Mucosa of descending colon (tissue), 3 donors: ENCODE measurements at places on chromosomes 16 and 17. TPM values are rescaled to one million over a fixed set of nuclear protein-coding genes. Genes with fewer than 3 reads are reported as not detected.
A peak's percentile ranks its signal among the peaks of the same experiment; 100 is the strongest.

The LLGL2 gene
- total RNA-seq: 269 TPM

DNA sequence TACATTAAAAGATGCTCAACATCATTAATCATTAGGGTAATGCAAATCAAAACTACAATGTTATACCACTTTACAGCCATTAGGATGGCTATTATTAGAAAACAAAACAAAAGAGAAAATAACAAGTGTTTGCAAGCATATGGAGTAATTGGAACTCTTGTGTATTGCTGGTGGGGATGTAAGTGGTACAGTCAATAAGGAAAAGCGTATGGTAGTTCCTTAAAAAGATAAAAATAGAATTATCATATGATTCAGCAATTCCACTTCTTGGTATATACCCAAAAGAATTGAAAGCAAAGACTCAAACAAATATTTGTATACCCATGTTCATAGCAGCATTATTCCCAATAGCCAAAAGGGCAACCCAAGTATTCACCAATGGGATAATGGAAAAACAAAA is 1.4 kb upstream of the CAPNS2 start:
- DNase-seq: no peak

DNA sequence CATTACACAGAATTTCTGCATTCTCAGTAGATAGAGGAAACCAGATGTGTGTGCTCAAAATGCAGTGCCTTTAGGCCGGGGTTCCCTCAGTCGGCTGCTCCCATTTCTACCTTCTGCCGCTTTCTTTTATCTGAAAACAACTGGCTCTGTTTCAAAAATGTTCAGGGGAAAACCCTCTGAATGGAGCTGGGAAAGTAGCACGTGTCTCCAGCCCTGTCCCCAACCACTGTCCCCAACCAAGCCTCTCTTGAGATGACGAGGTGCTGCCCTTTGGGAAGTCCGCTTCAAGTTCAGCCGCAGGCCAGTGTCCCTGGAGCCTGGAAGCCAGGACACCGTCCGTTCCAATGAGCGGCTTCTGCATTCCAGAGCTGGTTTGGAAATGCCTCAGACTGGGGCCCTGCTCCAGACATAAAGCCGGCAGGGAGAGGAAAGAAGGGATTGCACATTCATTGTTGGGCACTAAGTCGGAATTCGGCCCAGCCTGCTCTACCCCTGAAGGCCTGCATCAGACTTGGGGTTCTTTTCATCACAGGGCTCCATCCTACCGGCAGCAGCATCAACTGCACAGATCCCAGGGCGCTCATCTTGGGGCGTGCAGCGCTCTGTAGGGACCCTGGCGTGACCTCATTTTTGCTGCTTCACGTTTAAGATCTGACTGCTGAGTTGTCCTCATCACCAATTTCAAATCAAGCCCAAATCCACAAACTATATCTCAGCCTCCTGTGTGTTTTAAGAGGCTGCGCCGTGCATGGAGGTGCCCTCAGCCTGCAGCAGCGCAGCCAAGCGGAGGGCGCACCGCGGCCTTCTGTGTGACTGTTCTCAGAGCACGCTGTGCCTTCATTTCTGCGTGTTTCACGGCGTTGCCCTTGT is 111.3 kb downstream of the BANP start:
- no peak for DNase-seq

The NTN3 gene
- not detected for total RNA-seq

GRCh38 chr16:1979271-1980029 is 1.8 kb downstream of the NOXO1 start:
- peak; percentile 93 for DNase-seq

DNA sequence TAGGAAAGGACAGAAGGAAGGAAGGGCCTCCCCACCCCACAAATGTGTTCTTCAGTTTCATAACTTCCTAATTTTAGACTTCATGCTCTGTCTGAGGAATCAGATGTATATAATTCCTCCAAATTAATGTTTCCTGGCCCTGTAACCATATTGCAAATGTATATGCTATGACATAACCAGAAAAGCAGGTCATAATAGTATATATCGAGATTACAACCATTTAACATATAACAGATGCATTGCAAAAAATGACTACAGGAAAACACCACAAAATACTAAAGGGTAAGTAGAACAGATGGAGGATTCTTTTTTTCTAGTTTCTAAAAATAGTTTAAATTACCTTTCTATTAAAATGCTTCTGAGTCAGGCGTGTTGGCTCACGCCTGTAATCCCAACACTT is 3.1 kb upstream of the EXOC7 start:
- DNase-seq: no peak

DNA sequence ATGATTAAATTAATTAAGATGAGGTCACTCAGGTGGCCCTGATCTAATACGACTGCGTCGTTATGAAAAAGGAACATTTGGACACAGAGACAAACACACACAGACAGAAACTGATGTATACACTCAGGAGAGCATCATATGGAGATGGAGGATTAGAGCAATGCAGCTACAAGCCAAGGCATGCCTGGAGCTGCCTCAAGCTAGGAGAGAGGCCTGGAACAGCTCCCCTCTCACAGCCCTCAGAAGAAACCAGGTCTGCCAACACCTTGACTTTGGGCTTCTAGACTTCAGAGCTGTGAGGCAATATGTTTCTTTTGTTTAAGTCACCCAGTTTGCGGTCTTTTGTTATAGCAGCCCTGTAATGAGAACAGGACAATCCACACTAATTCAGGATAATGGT is 318.9 kb downstream of the HS3ST3B1 start:
- no peak for DNase-seq

The GPT2 gene
- 20.8 TPM for total RNA-seq

DNA sequence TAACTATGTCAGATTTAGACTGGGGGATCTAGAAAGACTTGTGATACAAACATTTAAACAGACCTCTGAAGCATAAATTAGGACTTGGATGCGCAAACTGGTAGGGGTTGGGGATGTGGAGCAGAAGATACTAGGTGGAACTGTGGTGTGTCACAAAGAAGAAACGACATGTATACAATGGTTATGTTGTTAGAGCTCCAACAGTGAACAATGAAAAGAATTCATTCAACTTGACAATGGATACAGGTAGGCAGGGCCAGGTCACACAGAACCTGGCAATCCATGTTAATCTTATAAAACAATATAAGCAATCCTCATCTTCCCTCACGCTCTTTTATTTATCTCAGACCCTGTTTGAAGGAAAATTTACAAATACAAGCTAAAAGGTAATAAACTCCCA is 102.0 kb downstream of the CDC27 start:
- DNase-seq: no peak

- DNase-seq: peak; percentile 83
These were observed 21.1 kb downstream of the ANKRD40 start for GRCh38 chr17:50686494-50687199.

GRCh38 chr17:21149621-21150020 is 22.9 kb downstream of the DHRS7B start:
- no peak for DNase-seq

DNA sequence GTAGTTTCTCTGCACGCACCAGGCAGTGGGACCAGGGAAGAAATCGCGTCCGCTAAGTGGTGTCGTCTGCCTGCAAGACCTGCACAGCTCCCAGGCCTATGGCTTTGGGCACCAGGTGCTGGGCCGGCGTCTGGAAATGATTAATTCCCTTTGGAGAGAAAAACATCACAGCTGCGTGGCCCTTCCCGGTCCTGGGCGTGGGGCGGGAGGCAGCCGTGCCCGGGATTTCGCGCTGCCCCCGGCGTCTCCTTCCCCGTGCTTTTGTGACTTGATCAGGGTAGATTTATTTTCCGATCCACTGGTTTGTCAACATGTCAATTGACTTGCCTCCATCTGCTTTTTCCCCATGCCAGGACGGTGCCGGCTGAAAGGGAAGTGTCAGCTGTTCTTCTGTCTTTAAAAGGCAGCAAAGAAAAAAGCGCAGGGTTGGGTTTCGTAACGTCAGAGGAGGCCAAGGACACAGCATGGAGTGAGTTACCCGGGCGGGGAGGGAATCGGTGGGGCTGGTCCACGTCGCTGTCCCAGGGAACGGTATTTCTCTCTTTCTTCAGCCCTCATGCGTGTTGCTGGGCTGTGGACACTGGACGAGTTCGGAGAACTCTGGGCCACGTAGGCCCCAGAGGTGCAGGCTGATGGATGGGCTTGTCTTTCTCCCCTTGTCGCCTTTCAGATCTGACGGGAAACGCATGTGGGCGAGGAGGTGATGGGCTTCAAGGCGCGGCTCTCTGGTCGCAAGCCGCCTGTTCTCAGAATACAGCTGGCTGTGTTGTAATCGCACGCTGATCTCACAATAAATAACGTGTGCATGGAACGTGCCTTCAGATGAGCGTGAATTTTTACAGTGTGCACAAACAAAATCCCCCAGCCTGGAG is 188.1 kb upstream of the ZNF469 start:
- no peak for DNase-seq

GRCh38 chr17:59607061-59607460 is 12.6 kb upstream of the CLTC start:
- DNase-seq: no peak

DNA sequence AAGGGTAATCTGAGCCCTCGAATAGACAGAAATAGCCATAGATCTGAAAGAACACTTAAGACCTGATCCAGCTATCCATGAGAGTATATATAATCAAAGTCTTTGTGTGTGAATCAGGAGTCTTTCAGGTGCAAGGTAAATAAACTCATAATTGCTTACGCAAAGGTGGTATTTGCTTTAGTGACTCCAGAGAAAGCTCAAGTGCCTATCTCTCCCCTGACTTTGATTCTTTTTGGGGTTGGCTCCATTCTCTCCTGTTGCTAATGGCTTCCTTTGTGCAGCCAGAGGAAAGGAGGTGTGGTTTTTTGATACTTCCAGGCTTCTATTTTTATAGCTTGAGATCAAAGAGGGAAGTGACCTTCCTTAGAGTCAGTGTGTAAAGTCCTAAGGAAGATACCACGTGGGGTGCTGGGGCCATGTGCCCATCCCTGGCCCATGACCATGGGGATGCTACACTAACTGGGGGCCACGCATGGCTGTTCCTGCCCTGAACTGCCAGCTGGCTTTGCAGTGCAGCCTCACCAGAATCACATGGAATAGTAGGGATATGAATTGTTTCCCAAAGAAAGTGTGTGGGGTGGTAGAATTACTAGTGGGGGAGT is 45.8 kb downstream of the TENT4B start:
- peak; percentile 39 for DNase-seq

DNA sequence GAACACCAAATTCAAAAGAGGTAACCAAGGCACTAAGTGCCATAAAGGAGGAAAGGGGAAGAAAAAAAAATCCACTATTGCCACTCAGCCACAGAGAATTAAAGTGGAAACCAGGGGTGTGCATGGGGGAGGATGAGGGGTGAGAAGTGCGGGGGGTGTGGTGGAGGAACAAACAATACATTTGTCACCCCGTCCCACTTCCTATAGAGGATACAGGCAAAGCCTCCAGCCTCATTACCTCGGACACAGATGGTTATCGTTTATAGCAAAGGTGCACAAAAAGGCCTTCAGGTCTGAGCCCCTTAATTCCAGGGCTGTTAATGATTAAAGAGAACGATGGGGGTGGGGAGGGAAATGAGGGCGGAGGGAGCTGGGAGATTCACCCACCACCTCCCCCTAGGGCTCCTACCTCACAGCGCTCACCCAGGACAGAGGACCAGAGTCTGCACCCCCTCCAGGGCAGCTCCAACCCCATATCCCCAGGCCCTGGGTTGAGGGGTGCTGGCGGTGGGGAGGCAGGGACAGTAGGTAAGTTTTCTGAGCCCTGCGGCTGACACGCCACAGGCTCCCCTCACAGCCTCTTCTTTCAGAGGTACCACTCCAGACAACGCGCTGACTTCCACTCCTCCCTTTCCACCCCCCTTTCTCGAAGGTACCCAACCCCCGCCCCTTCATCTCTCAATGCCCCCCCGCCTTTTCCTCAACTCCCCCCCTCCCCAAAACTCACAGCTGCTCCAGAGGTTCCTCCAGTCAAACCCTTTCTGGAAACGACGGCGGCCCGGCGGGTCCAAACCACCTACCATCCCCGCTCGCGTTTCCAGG is 470 bp downstream of the DCUN1D3 start:
- DNase-seq: peak; percentile 74

- DNase-seq: no peak
These were observed 9.2 kb downstream of the ELOB start for GRCh38 chr16:2767891-2768290.

- DNase-seq: no peak
These were observed 205.9 kb downstream of the MAP2K6 start for GRCh38 chr17:69620363-69620762.

The PLCG2 gene
- total RNA-seq: 15.0 TPM
